Substantia nigra (tissue), 51 donors: ENCODE measurements at places on chromosomes 12 and 14.

- DNase-seq: no peak
These were observed 318.7 kb downstream of the TMEM121 start for GRCh38 chr14:105844810-105845724.

DNA sequence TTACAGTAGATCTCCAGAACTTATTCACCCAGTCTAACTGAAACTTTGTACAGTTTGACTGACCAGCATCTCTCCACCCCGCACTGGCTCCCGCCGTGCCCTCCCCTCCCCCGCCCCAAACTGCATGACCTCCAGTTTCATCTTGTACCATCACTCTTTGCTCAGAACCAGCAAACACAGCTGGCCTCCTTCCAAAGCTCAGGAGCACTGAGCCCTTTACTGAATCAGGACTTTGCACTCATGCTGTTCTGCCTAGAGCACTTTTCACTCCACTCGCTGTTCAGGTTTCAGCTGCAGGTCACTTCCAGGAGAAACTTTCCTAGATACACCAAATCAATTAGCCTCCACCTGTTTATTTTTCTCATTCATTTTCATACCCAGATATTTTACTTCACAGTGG lies 455.3 kb upstream of the PDE3A start:
- DNase-seq: no peak

GRCh38 chr12:65454115-65454787 lies 175.8 kb downstream of the MSRB3 start:
- DNase-seq: no peak

DNA sequence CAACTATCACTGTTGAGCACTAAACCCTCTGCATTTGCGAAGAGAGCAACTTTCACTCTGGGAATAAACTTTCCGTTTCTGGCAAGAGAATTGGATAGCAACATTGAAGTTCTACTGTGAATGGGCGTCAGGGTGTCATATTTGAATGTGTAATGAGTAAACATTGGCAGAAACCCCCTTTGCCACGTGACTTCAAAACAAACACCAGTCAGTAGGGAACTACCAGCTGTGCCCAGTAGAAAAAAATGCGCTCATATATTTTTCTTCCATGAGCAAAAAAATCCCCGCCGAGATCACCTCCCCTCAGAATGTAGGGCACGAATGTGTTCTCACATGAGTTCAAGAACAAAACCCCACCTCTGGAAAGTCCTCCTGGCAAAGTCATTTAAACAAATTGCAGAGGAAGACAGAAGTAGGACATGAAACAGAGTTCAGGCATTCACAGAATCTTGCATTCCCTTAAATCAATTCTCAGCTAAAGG lies 80.6 kb downstream of the BTG1 start:
- no peak for DNase-seq

- no peak for DNase-seq
These were observed 1340.9 kb downstream of the FSCB start for GRCh38 chr14:43166163-43166562.

DNA sequence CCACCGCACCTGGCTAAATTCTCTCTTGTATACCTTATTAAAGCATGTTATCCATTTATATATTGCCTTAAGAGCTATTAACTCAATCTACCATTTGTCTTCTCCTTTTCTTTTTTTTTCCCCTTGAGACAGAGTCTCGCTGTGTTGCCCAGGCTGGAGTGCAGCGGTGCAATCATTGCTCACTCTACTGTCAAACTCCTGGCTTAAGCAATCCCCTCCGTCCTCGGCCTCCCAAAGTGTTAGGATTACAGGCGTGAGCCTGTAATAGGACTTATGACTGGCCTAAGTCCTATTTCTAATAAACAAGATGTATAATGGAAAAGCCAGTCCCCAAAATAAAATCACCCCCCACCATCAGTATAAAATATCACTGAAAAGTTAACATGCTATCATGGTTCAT lies 14.4 kb downstream of the SNX6 start:
- no peak for DNase-seq

- DNase-seq: no peak
These were observed 7.7 kb downstream of the TNFAIP2 start for GRCh38 chr14:103130965-103131364.

GRCh38 chr12:76156314-76156713 lies 71.8 kb upstream of the NAP1L1 start:
- no peak for DNase-seq

GRCh38 chr12:89154743-89155499 lies 197.4 kb downstream of the DUSP6 start:
- no peak for DNase-seq

- DNase-seq: no peak
These were observed 210.9 kb downstream of the LRFN5 start for GRCh38 chr14:41817626-41818025.

DNA sequence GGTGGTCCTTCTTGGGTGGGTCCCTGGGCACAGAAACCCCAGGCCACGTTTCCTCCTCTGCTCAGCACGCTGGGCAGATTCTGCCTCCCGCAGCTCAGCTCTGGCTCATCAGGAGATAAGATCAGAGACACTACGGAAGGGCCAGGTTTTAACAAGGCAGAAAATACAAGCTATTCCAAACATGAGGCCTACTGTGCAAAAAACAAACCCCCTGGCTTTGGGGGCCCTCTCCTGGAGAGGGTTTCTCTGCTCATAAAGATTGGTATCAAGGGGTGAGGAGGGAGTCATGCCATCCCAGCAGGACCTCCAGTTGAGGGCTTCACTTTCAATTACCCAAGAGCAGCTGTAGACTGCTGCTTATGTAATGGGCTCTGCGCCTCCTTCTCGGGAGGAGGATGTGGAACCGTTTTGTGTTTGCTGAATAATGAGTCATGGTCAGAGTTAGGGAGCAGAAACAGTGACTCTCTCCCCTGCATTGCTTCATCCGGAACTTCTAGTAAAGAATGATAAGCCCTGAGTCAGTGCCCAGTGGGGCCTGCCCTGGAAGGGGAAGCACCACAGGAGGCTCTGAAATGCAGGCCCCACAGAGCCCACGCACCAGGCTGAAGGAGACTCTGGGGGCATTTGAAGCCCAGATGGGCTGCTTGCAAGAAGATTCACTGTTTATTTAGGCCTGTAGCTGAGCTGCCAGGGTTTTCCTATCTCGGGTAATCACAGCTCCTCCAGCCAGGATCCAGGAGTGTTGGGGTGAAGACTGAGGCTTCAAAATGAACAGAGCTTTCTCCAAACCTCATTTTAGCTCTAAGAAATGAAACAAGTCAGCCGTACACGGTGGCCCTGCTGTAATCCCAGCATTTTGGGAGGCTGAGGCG lies 79.3 kb downstream of the SSPN start:
- DNase-seq: no peak

DNA sequence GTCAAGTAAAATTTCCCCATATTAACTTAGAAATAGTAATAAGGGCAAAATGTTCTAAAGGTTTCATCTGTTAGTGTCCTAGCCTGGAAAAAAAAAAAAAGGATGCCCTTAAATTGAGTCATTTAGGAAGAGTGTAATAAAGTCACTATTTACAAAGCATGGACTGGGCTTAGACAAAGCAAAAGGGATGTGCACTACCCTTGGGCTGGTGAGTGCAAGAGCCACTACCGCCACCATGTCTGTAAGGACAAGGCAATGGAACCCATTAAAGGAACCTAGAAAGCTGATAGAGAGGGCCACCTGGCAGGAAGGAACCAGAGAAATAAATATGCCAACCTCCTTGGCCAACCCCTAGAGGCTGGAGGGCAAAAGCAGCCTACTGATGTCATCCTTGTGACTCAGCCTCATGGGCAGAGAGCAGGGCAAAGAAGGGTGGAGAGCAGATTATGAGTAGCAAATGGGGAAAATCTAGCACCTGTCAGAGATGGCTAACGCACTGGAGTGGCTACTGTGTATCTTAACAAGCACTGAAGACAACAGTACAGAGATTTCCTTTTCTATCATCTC lies 59.5 kb upstream of the FUT8 start:
- no peak for DNase-seq

DNA sequence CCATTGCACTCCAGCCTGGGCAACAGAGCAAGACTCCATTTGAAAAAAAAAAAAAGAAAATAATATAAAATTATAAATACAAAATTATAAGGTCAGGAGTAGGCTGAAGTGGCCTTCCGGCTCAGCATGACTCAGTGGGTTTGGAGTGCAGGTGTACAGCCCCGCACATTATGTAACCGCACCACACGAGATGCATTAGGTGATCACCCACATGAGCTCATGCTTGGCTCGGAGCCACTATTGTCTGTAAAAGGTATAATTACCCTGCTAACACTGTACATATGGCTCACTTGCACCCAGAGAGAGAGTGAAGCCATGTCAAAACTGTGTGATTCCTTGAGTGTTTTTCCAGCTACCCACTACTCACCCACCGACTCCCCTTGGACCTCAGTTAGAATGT lies 557.0 kb downstream of the SLC6A15 start:
- no peak for DNase-seq

DNA sequence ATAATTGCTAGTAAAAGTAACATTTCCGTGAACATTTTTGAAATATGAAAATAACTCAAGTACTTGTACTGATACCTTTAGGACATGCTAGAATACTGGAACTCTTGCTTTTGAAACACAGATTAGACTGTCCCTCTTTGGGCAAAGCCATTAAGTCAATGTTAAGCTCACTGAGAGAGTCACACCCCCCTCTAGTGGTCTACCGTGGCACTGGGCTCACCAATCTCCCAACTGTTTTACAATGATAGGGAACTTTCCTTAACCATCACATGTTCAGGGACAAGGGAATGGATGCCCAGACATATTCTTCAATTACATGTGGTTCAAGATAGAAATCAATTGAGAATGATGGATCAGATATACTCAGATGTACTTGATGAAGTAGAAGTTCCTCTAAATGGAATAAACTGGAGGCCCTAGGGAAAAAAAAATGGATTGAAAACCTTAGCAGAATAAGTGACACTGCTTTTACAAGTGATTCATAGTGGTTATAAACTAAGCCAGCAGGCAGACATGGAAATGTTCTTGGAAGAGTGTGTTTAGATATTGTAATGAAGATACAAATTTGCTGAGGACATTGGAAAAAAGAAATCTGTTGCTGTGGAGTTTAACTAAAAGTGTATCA lies 17.8 kb downstream of the NANOG start:
- DNase-seq: peak; percentile 27

- DNase-seq: no peak
These were observed 28.5 kb downstream of the KLC1 start for GRCh38 chr14:103657471-103657870.

GRCh38 chr14:106586098-106586704 lies 1059.8 kb downstream of the TMEM121 start:
- no peak for DNase-seq

DNA sequence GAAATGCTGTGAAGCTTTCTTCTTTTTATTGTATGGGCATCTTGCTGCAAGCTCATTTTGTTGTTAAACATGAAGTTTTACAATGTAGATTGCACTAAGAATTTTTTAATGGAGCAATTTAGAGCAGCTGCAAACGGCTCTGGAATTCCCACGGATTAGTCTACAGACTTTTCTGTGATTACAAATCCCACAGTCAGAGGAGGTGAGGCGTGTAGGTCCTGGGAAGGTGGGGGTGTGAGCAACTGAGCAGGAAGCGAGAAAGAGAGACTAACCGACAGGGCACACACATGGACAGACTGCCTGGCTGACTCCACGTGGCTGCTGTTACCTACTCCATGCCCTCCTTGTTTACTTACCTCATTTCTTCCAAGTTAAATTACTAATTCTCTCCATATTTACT lies 348.5 kb downstream of the NPAS3 start:
- DNase-seq: no peak

DNA sequence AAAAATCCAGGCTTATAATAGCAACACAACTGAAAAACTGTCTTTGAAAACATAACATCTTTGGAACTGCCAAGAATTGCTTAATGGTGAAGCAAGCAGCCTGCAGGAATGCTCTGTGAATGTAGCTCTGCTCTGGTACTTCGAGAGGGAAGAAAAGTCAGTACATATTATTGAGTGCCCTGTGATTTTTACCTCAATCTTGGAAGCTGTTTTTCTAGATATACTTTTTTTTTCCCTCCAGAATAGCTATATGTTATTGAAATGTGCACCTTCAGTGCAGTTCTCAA lies 508.1 kb downstream of the PCNX1 start:
- DNase-seq: no peak

- no peak for DNase-seq
These were observed 24.9 kb downstream of the DGLUCY start for GRCh38 chr14:91138511-91139359.

DNA sequence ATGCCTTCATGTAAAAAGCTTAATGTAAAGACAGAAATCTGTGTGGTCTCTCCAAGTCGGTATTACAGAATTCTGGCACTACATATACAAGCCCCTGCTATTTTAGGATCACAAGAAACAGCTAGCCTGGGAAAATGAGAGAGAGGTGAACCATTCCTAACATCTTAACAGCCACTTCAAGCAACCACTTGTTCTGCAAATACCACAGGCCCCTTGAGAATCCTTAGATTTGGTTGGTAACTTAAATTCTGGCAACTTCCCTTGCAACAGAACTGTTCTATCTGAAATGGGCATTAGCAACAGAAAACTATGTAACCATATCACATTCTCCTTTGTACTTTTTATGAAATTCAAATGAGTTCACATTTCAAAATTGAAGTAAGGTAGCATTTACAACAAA lies 68.5 kb downstream of the SPPL3 start:
- no peak for DNase-seq

GRCh38 chr14:21626491-21627230 lies 8.1 kb downstream of the OR10G2 start:
- DNase-seq: no peak

GRCh38 chr14:95125915-95126314 lies 31.4 kb downstream of the DICER1 start:
- no peak for DNase-seq

DNA sequence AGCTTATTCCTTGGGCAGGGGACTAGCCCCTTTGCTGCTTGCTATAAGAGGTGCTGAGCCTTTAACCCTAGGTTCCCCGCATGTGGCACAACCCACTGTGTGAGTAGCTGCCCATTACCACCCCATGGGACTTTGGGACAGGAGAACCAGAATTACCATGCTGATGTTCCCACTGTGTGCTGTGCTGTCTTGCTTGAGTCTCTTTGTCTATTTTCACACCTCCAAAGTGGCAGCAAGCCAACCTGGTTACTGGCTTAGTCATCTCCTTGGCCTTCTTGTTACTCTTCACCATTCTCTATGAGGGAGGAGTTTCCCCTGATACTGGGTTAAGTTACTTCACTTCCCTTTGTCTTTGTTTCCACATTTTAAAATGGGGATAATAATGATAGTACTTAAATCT lies 73.4 kb upstream of the ETV6 start:
- DNase-seq: no peak

DNA sequence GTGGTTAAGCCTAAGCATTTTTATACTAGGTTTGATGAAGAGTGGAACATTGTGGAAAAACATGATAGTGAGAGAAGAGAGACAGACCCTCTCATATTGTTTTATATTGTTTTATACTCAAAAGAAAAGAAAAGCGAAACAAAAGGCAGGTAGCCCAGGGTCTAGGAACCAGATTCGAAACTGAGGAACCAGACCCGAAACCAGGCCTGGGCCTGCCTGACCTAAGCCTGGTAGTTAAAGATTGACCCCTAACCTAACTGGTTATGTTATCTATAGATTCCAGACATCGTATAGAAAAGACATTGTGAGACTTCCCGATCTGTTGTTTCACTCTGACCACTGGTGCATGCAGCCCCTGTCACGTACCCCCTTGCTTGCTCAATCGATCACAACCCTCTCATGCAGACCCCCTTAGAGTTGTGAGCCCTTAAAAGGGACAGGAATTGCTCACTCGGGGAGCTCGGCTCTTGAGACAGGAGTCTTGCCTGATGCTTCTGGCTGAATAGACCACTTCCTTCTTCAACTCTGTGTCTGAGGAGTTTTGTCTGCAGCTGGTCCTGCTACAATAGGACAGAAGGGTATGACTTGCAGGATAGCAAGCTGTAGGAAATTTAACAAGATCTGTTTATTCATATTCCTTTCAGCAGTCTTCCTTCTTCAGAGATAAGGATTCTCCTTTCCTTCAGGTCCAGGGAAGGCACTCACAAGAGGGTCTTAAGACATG lies 147.1 kb upstream of the PLEKHA5 start:
- no peak for DNase-seq
